ENCODE measurements at places on chromosomes 2 and 18.

- no peak for DNase-seq
Measured at GRCh38 chr2:3463186-3463835, 56.0 kb downstream of the ADI1 start.

DNA sequence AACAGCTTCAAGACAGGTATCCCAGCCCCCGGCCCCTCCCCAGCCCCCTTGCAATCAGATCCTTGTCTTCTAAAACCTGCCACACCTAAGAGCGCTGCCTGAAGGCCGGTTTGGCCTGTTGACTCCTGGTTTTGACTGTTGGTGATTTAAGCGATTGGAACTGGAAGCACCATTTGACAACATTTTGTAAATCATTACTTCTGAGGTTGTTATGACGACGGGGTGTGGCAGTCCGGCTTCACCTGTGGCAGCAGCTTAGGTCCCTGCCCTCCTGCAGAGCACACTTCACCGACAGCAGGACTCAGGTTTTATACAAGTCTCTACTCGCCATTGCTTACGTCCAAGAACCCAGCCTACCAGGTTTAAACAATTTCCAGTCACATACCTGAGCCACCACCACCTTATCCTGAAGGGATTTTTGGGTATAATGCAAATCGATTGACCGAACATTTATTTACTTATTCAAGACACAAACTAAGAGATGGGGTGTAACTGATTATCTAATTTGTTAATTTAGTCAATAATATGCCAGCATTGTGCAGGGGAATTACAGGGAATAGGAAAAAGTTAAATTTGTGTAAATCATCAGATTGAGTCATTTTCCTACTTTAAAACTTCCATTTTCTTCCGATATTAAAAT is 707 bp upstream of the DGUOK start:
- no peak for DNase-seq

DNA sequence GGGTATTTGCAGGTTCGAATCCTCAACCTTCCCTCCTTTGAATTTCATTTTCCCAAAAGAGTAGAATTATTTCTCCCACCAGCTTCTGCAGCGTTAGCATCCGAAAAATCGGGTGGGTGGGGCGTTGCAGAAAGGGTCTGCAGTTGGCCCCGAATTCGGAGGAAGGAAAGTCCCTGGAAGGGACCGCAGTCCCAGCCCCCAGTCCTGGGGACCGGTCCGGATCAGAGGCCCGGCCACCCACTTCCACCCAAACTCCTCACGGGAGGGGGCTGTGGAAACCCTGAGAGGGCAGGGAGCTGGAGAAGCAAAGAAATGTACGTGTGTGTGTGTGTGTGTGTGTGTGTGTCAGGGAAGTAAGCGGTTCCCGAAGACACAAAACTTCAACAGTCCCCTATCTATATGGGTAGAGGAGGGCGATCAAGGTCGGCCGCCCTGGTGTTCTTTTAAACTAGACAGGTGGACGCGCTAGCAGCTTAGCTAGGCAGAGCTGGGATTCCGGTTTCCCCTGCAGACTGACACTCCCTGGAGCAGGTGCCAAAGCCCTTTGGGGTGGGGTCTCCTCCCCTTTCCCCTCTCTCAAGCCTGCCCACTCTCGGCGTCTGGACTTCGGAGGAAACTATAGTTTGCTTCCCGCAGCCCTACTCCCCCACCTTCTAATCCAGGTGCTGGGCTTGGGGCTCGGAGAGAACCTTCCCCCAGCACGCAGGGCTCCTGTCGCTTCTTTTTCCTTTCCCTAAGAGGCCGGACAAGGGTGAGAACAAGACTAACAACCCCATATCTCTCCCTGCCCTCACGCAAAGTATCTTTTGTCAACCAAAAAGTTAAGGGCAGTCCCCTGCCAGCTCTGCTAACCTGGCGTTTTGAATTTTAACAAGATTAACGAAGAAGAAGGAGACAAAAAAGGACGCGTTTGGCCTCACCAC is 4.8 kb upstream of the ONECUT2 start:
- DNase-seq = no peak

DNA sequence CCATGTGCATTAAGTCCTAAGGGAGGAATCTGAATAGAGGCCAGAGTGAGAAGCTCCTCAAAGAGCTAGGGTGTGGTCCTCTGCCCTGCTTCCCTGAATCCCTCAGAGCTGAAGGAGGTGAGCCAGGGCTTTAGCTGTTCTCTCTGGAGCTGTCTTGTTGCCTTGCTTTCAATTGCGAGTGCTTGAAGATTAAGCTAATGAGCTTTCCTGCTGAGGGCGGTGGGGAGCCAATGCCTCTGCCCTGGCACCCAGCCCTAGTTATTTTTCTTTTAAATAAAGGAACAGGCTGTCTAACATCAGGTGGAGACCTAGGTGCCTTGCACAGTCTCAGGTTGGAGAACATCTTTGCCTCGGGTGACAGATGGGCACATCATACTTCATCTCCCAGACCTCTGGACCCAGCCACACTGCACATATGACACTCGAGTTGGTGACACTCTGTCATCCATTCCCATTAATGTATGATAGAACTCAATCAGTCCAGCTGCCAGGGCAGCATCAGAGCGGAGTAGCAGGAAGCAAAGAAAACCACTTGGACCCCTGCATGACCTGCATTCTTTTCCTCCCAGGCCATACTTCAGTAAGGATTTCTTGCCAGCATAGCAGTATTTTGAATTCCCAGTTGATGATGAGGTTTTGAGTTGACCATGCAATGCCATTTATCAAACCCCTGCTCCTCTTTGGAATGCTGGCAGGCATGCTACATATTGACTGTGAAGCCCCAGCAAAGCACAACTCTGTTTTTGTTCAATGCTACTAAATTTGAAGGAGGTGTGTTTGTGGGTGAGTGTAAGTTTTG is 292.7 kb downstream of the RNF144A start:
- no peak for DNase-seq

GRCh38 chr2:28748176-28748575 is 3.5 kb upstream of the PPP1CB start:
- no peak for DNase-seq

DNA sequence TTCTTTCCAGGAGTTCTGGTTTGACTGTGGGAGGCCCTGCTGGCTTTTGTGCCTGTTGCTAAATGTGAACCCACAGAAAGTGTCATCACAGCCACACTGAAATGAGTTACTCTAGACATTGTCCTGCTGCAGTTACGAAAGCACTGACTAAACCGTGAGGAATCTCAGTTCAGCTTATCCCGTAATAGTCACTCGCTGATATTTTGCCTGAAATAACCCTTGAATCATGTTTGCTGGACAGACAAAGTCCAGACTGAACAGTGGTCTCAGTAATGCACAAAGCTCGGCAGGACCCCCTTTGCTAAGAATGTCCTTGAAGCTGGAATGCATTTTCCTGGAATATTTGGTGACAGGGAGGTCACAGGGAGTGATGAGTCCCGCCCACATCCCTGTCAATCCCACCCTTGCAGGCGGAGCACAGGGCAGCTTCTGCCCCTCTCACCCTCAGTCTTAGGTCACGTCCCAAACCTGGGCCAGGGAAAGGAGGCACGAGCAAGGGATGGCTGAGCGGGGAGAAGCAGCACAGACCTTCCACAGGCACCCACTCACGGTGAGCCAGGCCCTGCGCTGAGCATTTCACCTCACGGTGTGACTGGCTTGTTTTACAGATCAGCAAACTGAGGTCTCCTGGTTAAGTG is 53.4 kb downstream of the ADI1 start:
- no peak for DNase-seq

GRCh38 chr2:97011977-97012569 is 25.7 kb upstream of the FAM178B start:
- no peak for DNase-seq

DNA sequence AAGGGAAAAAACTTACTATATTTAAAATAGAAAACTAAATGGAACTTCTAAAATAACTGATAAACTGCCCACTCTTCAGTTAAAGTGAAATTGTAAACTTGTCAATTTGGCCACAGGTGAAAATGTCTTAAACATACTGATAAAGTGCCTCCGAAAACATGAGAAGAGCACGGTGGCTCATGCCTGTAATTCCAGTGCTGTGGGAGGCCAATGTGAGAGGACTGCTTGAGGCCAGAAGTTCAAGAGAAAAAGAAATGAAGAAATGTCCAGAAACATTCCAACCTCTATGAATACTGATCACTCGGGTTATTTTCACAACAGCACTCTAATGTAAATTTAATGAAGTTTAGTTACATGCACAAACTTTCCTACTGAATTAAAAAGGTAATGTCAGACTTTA is 63.4 kb upstream of the DNER start:
- no peak for DNase-seq

DNA sequence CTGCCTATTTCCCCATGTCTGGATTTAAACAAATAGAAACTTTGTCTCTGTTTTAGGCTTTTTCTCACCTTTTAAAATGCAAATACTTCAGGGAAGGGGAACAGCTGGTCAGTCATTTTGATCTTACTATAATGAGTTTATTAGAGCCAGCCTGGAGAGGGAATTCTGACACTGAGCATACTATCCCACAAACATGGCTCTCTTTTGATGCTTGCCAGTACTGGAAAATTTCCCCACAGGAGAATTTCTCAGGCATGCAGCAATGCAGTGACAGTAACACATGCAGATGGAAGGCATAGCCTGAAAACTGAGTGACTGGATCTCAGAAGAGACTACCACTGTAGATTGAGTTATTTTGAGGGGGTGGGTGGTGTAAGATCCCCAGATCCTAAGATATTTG is 974.3 kb upstream of the CELF4 start:
- no peak for DNase-seq

GRCh38 chr2:120503793-120504571 is 158.0 kb downstream of the INHBB start:
- no peak for DNase-seq

- DNase-seq = no peak
Measured at GRCh38 chr2:30164131-30164925, 17.5 kb downstream of the YPEL5 start.

DNA sequence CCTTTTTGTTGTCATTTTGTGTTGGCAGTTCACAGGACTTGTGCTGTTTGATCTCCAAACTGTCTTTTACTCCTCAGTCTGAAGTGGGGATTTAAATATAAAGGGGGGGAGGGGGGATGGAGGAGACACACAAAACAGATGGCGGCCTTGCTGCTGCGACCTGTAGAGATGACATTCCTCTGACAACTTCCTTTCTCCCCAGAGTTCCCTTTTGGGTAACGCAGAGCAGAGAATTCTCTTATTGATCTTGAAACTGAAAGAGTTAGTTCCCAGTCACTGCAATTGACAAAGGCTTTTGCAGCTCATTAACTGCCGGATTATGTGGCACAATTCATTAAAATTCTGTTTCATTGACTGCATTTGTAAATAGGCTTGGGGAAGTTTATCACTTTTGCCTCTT is 279.3 kb downstream of the TSN start:
- no peak for DNase-seq

GRCh38 chr2:57899898-57900297 is 146.7 kb upstream of the VRK2 start:
- no peak for DNase-seq

GRCh38 chr2:15668611-15669305 is 77.1 kb downstream of the DDX1 start:
- no peak for DNase-seq

DNA sequence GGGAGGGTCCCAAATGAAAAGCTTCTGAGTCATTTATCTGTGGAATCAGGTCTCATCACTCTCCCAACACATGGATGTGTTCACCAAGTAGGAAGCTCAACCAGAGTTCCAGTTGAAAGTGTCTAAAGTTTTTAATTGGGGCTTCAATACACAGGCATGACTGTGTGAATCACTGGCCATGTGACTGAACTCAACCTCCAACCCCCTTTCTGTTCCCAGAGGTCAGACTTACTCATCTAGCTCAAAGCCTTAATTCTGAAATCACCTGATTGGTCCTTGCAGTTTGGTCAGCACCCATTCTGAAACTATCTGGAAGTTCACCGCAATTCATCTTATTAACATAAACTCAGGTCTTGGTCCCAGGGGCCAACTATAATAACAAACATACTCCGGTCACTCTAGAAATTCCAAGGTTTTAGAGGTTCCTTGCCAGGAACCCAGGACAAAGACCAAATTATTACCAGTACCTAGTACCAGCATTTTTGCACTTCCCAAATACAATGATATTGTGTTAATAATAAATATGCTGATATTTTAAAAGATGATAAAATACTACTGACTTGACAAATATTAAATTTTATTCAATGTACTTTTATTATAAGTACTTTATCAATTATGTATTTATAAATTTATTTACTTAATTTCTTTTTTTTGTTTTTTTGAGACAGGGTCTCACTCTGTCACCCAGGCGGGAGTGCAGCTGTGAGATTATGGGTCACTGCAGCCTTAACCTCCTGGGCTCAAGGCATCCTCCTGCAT is 10.7 kb upstream of the RBM45 start:
- no peak for DNase-seq

GRCh38 chr2:43133336-43133707 is 93.1 kb downstream of the ZFP36L2 start:
- no peak for DNase-seq

- no peak for DNase-seq
Measured at GRCh38 chr2:223786943-223787342, 50.4 kb downstream of the AP1S3 start.

DNA sequence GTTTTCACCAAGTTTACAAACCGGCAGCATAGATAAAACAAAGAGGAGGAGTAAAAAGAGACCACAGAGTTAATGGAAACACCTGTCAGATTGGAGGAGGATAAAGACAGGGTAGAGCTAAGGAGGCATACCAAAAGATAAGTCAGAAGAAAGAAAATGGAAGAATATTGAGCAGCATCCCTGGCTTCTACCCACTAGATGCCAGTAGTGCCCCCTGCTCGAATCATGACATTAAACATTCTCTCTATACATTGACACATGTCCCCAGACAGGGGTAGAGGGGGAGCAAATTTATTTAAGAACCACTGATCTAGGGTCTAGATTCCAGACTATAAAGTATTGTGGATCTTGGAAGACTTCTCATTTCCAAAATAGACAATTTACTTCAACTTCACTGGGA is 159.8 kb upstream of the ETAA1 start:
- DNase-seq = no peak

GRCh38 chr18:30334781-30335180 is 707.8 kb downstream of the DSC3 start:
- no peak for DNase-seq

DNA sequence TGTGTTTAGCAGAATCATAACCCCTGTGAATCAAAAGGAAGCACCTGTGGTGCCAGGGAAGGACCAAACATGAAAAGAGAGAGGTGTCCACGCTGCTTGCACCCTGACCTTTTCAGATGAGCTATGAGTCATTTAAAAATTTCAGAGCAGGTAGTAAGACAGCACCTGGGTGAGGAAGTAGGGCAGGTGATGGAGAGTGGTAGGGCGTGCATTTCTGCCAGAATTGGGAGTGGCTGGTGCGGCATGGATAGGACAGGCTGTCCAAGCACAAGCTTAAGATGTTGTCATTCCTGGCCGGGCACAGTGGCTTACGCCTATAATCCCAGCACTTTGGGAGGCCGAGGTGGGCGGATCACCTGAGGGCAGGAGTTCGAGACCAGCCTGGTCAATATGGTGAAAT is 36.8 kb downstream of the NPAS2 start:
- no peak for DNase-seq

DNA sequence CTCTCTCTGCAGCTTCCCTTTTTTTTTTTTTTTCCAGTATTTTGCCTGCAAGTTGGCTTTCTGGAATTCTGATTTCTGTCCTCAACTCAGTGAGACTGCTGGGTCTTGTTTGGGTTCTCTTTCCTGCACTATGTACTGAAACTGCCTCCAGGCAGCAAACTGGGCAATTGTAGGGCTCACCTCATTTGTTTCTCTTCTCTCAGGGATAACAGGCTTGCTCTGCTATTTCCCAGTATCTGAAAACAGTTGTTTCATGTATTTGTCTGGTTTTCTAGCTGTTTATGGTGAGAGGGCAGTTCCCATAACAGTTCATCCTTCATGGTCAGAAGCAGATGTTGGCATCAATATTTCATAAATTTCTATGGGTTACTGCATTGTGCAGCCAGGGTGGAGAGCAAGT is 206.0 kb downstream of the CYRIA start:
- DNase-seq = no peak

GRCh38 chr2:43455731-43456642 is 139.9 kb downstream of the THADA start:
- no peak for DNase-seq

Data from NCI-H1436 treated with DMSO at 0.1 percent for 48 hours (cell line).